ENCODE measurements at places on chromosomes 2 and 18. TPM values are rescaled to one million over a fixed set of nuclear protein-coding genes. Genes with fewer than 3 reads are reported as not detected.

The EVX2 gene
- not detected for total RNA-seq

The ST8SIA3 gene
- total RNA-seq, result not detected

The POTEI gene
- total RNA-seq, result not detected

The GALR1 gene
- total RNA-seq, result not detected

The CYP27C1 gene
- not detected for total RNA-seq

- no peak for DNase-seq
Measured at GRCh38 chr2:68375582-68375981, 10.5 kb downstream of the PLEK start.

- DNase-seq, result no peak
Measured at GRCh38 chr2:136054856-136055255, 63.1 kb downstream of the CXCR4 start.

- DNase-seq, result no peak
Measured at GRCh38 chr2:210170196-210170445, 1.1 kb downstream of the KANSL1L start.

DNA sequence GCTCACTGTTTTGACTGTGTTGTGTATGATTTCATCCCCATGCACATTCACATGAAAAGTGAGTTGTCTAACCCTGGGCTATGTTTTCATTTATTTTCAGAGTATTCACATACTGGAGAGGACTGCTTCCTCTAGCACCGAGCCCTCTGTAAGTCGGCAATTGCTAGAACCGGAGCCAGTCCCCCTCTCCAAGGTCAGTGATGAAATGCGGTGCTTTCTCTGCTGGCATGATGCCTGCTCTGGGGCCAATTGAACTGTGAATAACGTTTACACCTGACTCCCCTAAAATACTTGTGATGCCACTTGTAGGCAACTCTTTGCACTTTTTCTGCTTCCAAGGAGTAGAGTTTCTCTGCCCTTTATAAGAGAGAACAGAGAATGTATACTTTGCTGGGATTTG, 126.9 kb downstream of the PRKRA start:
- no peak for DNase-seq

GRCh38 chr18:5417342-5417741, 121.8 kb upstream of the ZBTB14 start:
- no peak for DNase-seq

- DNase-seq, result peak; percentile 75
Measured at GRCh38 chr2:240913810-240914644, 7.9 kb downstream of the CROCC2 start.

GRCh38 chr2:199147216-199147615, 310.5 kb downstream of the SATB2 start:
- DNase-seq, result no peak

All from activated naive CD4-positive, alpha-beta T cell treated with anti-CD3 and anti-CD28 coated beads for 36 hours (primary cell).